ENCODE measurements at places on chromosomes 7 and 10. TPM values are rescaled to one million over a fixed set of nuclear protein-coding genes. Genes with fewer than 3 reads are reported as not detected.

Gene NUTM2D
- polyA plus RNA-seq: 7.0 TPM

Gene DEPP1
- 7.7 TPM for polyA plus RNA-seq

Gene SCART1
- 0.90 TPM for polyA plus RNA-seq

Gene PYROXD2
- 1.2 TPM for polyA plus RNA-seq

Gene CNPY1
- polyA plus RNA-seq: not detected

Gene ARHGEF35
- 20.0 TPM for polyA plus RNA-seq

Gene NUTM2E
- polyA plus RNA-seq: not detected

Gene MYO1G
- polyA plus RNA-seq: 2.2 TPM

Gene ZNF25
- polyA plus RNA-seq: 1.7 TPM

Gene DPP6
- 0.24 TPM for polyA plus RNA-seq

Gene HKDC1
- 0.12 TPM for polyA plus RNA-seq

Gene FKBP6
- polyA plus RNA-seq: not detected

Gene GPR15LG
- polyA plus RNA-seq: 321 TPM

Gene ZNF503
- 19.4 TPM for polyA plus RNA-seq

Gene LBX1
- not detected for polyA plus RNA-seq

Gene TRIL
- 1.2 TPM for polyA plus RNA-seq

Gene SPOCK2
- 1.5 TPM for polyA plus RNA-seq

Gene TMEM270
- polyA plus RNA-seq: not detected

Gene ECHS1
- 105 TPM for polyA plus RNA-seq

Gene SH2D4B
- 0.02 TPM for polyA plus RNA-seq

Gene PPP1R3A
- polyA plus RNA-seq: not detected

Gene CALCR
- not detected for polyA plus RNA-seq

Gene TMEM176B
- 5.7 TPM for polyA plus RNA-seq

Gene TEX47
- polyA plus RNA-seq: not detected

Gene ZPBP
- not detected for polyA plus RNA-seq

Gene NXPH1
- polyA plus RNA-seq: 0.02 TPM

Gene SFTPA1
- 0.29 TPM for polyA plus RNA-seq

Gene STX1A
- 2.4 TPM for polyA plus RNA-seq

Gene PIK3AP1
- polyA plus RNA-seq: 0.31 TPM

Gene MUC12
- polyA plus RNA-seq: 0.13 TPM

Gene NPC1L1
- 0.07 TPM for polyA plus RNA-seq
